ENCODE measurements at places on chromosomes 2 and 18.

DNA sequence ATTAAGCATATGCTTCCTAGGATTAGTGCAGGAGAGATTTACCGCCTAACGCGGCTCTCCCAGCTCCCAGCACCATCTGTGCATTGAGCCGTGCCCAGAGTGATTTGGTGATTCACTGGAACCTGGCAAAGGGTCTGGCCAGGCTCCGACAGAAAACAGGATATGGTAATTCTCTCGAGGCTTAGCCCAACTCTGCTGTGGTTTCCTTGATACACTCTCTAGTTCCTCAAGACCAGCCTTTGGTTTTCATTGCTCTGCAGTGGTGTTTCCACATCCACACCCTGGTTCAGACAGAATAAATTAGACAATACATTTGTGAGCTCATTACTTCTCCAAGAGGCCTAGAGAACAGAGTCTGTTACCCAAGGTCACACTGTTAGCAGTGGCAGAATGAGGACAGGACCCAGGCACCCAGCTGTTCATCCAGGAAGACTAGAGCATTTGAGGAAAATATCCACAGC is 23.0 kb upstream of the SMAD2 start:
- DNase-seq = no peak

- DNase-seq = no peak
These were observed 166.7 kb upstream of the ZNF521 start for GRCh38 chr18:25518716-25519053.

- DNase-seq = no peak
These were observed 59.0 kb downstream of the TPGS2 start for GRCh38 chr18:36769611-36770314.

- no peak for DNase-seq
These were observed 150.7 kb downstream of the TMEM200C start for GRCh38 chr18:5744659-5745058.

GRCh38 chr2:96233436-96233835 is 24.8 kb upstream of the STARD7 start:
- no peak for DNase-seq

DNA sequence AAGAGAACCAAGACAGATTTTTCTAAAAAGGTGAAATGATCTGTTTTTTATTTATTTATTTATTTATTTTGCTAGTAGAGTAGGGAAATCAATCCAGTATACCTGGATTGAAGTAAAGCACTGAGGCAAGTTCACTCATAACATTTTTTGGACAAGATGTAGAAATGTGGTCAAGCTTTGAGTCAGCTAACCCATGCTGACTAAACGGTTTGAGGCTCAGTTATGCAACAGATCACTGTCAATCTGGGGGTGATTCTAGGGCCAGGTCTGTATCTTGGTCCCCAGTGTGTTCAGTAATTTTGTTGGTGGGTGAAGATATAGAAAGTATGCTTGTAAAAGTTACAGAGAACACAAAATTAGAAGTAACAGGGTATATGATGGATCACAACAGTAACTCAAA is 60.2 kb downstream of the RMDN2 start:
- no peak for DNase-seq

DNA sequence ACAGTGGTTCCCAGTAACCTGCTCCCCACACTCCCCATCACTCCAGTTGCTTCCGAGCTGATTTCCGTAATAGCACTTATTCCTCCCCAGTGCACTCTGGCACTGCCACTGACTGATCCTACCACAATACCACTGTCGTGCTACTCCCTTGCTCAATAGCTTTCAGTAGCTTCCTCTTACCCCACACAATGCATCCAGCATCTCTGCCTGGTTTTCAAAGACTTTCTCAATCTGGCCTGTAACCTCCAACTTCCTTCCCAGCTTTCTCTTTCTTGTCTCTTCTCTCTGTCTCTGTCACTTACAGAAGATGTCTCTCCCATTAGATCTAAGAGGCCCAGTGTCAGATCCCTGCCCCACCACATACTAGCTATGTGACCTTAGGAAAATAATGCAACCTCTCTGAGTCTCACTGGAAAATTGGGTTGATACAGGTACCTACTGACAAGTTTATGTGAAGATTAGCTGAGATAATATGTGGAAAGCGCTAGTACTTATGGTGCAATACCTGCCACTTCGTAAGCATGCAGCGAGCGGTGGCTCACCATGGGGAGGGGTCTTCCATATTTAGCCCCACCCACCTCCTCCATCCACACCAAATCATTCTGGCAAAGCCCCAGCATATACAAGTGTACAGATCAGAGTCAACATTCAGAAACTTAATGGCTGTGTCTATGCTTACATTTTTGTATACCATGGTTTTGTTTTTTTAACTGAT is 36.7 kb downstream of the SFXN5 start:
- no peak for DNase-seq

DNA sequence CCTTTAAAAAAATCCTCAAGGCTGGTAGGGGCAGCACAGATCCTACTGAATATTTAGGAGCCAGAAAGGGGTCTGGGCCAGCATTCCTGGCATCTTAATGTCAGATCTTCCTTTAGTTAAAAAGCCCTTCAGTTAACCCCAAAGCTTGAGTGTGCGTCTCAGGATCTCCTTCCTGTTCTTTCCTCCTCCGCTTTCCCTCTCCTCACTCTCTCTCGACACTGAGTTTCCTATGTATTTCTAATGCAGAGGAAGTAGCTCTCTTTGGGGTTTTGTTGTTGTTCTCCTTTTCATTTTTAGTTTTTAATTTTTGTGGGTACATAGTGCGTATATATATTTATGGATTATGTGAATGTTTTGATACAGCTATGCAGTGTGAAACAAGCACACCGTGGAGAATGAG is 109.9 kb upstream of the COPS8 start:
- DNase-seq = no peak

DNA sequence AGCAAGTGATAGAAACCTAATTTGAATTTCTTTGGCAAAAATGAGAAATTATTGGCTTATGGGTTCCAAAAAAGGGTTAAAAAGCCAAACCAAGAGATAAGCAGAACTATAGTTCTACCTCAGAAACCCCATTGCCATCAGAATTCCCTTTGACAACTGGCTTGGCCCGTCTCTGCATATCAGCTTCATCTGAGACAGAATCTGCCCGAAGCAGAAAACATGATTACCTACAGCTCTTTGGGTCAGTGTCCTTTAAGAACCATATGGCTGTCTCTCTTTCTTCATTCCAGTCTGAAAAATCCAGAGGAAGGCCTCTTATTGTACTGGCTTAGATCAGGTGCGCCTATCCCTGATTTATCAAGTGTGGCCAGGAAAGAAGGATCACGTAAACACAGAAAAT is 49.8 kb upstream of the AGPS start:
- no peak for DNase-seq

DNA sequence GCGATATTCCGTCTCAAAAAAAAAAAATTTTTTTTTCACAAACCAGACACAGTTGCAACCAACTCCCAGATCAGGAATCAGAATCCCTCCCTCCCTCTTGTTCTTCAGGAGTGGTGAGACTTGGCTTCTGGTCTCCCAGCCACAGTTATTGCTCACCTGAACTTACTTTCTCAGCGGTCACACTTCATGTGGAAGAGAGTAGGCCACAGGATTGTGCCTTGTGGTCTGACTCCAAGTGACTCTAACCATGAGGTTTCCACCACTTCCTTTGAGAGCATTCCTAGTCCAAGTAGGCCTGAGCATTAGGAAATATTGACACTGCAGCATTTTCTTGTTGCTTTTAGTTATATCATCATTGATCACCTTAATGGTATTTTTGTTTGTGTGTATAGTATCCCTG is 12.1 kb downstream of the FMNL2 start:
- DNase-seq = no peak

DNA sequence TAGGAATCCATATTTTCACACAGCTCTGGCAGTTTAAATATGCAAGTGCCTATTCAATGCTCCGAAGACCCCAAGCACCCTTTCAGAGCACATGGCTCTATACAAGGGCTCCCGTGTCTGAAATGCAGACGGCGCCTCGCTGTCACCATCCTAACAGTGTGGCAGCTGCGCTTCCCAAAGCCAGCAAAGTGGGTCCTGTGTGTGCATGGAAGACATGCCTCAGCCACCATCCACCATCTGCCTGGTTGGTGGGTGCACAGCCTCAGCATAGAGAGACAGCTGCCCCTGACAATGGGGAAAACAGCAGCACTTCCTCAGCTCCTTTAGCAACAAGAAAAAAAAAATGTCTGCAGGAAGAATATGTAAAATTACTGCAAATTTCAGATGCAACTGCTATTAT is 218.1 kb downstream of the SP3 start:
- DNase-seq = no peak

- no peak for DNase-seq
These were observed 62.8 kb upstream of the NEUROD1 start for GRCh38 chr2:181742922-181743722.

- DNase-seq = no peak
These were observed 260.5 kb downstream of the CYP26B1 start for GRCh38 chr2:71887196-71887595.

GRCh38 chr2:170712653-170713542 is 2.2 kb upstream of the SP5 start:
- DNase-seq = no peak

- no peak for DNase-seq
These were observed 18.8 kb downstream of the NEMP2 start for GRCh38 chr2:190515687-190516086.

GRCh38 chr2:61789807-61790602 is 63.9 kb downstream of the FAM161A start:
- DNase-seq = no peak

GRCh38 chr2:206219957-206220356 is 54.5 kb upstream of the ZDBF2 start:
- DNase-seq = no peak

GRCh38 chr2:240810199-240810598 is 9.8 kb downstream of the KIF1A start:
- no peak for DNase-seq

GRCh38 chr18:6920099-6920955 is 190.8 kb downstream of the ARHGAP28 start:
- DNase-seq = peak; percentile 20

- DNase-seq = no peak
These were observed 45.8 kb downstream of the ROCK2 start for GRCh38 chr2:11298592-11298991.

- no peak for DNase-seq
These were observed 56.1 kb upstream of the RNF152 start for GRCh38 chr18:61948846-61949438.

DNA sequence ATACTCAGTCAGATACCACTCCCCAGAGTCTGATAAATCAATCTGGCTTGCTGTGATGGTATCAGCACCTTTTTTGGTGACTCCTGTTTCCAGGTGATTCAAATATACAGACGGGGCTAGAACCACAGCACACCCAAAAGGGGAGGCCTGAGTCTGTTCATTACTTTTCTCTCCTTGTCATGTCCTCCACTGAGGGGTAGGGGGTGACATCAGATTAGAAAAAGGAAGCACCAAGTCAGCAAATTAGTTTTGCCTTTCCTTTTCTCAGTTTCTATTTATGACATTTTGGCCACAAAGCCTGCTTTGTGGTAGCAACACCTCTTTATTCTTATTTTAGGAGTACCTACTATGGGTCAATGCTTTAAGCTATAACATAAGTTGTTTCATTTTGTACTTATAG is 127.4 kb downstream of the CCDC102B start:
- no peak for DNase-seq

- no peak for DNase-seq
These were observed 51.8 kb upstream of the STAT1 start for GRCh38 chr2:191065785-191066184.

DNA sequence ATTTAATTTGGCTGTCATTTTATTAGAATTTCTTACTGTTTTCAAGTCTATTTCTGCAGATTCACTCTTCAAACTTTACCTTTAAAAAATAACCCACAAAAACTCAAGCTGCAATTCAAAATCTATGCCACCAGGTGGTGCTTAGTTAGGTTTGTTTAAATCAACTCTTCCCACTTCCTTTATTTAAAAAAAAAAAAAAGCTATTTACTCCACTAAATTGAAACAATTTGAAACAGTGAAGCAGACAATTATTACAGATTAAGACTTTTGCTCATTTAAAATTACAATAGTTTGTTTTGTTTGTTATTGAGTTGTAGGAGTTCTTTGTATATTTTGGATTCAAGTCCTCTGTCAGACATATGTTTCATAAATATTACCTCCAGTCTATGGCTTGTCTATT is 300.0 kb downstream of the PDE11A start:
- no peak for DNase-seq

DNA sequence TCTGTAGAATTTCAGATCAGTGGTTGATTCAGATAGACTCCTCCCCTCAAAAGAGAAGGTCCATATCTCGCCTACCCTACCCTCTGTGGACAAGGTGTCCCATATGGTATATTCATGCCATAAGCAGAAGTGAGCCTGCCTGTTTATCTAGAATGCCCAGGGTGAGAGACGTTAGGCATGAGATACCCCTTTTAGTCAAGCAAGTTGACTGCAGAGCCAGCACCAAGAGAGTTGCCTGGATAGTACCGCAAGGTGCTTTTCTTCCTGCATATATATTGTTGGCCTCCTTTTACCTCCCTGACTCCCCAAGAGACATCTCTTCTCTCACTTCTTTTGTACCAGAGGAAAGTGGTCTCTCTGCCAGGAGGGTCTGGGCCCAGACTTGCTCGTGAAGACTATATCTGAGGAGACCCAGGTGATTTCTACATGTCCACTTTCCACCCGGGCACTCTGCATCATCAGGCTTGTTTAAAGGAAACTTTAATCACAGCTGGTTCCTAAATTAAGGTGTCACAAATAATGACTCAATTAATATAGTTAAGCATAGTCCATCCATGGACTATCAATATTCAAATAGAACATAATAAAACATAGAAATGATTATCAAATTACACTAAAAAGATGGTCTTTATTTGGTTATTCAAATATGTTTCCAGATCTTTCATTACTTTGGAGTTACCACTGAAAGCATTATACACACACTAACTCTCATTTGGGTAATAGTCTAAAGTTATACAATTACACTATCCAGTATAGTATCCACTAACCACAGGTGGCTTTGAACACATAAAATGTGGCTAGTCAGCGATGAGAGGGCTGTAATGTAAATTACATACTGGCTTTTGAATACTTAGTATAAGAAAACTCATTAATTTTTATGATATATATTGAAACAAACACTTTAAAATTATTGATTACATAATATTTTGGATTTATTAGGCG is 4.1 kb downstream of the ITGA4 start:
- DNase-seq = no peak

Measured in GM12891 (cell line).